Nephron progenitor cell (in vitro differentiated cells): ENCODE measurements at places on chromosomes 5 and 9.

GRCh38 chr5:172565931-172566665, 75.0 kb upstream of the NEURL1B start:
- no peak for DNase-seq

DNA sequence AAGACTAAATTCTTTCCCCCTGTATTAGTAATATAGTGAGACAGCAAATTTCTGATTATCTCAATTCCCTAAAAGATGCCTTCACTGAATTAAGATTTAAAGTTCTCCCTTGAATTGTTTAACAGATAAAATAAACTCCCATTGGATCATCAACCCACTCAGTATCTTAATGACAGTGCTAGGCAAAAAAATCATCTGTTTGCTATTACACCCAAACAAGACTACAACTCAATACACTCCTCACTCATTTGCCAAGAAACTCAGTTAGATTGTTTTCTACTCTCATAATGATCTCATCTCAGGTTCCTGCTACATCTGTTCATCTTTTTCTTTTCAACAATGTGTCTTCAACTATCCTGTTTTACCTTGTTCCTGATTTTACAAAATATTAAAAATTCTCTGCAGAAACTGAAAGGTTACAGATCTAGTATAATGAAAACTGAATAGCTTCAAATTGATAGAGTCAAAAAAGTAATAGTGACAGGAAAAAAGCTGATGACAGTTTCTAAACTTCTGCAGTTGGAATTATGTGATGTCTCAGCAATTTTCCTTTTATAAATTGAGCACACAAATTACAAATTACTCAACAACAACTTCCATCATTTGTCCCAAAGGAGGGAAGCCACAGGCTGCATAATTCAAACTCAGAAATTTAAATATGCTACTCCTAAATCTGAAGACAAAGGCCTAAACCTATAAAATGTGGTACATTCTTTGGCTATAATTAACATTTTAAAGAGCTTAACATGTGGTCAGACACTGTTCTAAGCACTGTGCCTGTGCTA, 39.4 kb downstream of the HOMER1 start:
- no peak for DNase-seq

GRCh38 chr5:154318691-154319090, 127.1 kb upstream of the SAP30L start:
- DNase-seq = no peak

GRCh38 chr9:87350915-87351314, 146.8 kb upstream of the DAPK1 start:
- DNase-seq = no peak

DNA sequence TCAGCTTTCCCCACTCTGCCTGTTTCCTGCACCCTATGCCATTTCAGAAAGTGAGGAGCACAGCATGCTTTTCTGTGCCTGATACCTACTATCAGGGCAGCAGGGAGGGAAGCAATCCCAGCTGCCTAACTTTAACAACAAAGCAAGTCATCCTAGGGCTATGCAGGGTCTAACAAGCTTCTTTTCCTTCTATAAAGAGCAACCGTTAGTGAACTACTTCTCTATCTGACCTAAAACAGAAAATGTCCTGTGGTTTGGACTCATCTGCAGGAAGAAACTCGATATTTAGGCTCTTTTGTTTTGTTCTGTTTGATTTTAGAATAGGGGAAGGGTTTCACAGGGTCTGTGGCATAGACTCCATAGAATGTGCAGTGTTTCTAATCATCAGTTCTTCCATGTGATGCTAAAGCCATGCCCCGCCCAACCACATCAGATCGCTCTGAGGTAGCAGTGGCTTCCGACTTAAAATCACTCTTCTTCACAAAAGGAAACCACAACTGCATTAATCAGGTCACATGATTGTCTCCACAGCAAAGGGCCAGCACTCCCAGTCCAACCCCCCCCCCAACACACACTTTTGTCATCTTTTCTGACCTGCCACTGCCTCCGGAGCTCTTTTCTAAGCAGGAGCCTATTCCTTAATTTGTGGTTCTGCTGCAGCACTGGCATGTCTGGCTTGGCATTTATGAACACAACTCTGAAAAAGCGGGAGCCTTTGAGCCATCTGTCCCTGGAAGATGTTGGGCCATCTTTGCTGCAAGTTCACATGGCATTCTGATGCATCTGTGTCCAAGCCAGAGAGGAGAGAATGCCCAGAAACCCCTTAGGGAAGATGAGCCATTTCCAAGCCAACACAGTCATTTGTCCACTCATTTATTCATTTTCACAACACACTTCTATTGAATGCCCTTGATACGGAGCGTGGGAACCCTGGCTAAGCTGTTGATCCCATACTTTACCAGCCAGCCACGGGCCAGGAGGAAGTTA, 71.6 kb downstream of the CFAP90 start:
- no peak for DNase-seq

DNA sequence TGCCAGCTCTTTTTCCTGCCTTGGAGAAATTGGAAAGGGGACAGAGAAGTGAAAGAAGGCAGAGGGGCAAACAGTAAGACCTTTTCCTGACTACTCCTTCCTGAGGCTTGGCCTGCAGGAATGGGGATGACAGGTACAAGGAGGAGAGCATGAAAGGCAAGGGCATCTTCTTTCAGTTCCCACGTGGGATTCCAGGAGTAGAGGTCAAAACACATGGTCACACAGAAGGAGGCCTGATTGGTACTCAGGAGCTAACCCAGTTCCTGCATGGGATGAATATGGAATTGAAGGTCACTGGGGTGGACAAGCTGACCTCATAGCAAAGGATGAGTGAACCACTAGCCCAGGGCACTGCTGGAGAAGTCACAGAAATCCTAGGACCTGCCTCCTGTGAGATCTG, 112.5 kb upstream of the ZNF366 start:
- no peak for DNase-seq

GRCh38 chr9:21969951-21970799, 24.0 kb downstream of the CDKN2A start:
- DNase-seq = no peak

DNA sequence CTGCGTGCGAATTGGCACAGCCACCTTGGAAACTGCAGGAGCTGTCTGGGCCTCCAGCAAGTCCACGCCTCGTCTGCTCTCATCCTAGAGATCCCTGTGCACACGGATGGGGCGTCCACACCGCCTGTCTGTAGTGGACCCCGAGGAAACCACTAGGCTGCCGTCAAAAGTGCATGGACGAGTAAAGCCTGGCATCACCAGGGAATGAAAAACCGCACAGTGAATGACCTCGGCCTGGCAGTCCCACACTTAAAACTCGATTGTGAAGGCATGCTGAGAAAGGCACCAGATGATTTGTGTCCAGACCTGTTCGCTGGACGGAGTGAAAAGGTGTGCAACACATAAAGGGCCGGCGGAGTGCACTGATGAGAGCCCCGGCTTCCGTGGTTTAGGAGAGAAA, 50.8 kb downstream of the MRPL36 start:
- DNase-seq = no peak

GRCh38 chr9:4334410-4334813, 34.5 kb upstream of the GLIS3 start:
- no peak for DNase-seq

DNA sequence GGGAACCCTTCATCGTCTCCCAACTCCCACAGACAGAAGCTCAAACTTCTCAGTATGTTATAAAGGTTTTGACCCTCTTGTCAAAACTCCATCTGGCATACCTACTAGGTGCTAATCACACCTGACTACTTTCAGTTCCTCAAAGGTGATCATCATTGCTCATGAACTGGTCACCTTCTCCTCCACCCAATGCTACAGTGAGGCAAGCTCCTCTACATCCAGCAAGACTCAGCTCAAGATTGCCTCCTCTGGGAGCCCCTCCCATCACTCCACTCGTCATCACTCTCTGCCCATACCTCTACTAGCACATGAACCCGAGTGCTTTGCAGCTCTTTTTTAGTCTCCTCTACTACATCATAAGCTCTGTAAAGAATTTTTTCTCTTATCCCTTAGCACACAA, 102.4 kb downstream of the LPAR1 start:
- no peak for DNase-seq

GRCh38 chr5:141879941-141880738, 1.9 kb upstream of the PCDH1 start:
- DNase-seq = no peak

DNA sequence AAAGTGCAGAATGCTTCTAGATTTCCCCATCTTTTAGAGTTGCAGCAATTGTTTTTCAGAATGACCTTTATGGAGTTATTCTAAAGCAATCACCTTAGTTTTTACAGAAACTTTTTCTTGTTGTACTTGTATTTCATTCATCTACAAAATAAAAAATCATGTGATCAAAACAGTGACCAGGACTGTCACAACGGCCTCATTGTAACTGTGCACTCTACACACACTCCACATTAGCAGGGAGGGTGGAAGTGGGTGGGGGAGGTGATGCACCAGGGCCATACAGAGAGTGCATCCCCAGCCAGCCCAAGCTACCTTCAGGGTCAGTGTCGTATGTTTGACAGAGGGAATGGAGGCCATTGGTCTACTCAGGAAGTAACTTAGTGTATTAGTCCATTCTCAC, 26.9 kb downstream of the EGFLAM start:
- DNase-seq = no peak

GRCh38 chr5:137440795-137441194, 58.3 kb downstream of the SPOCK1 start:
- DNase-seq = no peak

GRCh38 chr9:110148384-110148783, 59.6 kb downstream of the C9orf152 start:
- no peak for DNase-seq

DNA sequence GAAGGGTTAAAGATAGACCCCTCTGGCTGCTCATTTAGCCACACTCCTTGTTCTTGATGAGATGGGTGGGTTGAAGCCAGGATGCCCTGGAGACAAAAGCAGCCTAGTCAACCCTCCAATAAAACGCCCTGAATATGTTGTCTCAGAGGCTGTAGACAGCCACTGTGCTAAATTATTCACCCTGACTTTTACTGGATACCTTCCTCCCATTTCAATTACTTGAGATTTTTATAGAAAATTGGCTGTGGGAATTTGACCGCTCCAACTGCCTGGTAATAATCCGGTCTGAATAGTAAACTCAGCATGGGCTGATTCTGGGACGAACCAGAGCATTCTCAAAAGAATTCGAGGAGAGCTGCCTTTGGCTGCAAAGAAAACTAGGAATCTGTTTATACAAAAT, 104.2 kb downstream of the SNX18 start:
- no peak for DNase-seq

GRCh38 chr9:36341936-36342577, 58.0 kb downstream of the RNF38 start:
- DNase-seq = no peak
